Activated effector memory CD4-positive, alpha-beta T cell treated with Interleukin-2 at 50 U/mL for 16 hours (primary cell): ENCODE measurements at places on chromosomes 11 and 22.

GRCh38 chr11:114083391-114084252 lies 24.1 kb downstream of the ZBTB16 start:
- no peak for DNase-seq

- DNase-seq = no peak
Observed at GRCh38 chr22:23415490-23415851, 164.6 kb downstream of the IGLL1 start.

DNA sequence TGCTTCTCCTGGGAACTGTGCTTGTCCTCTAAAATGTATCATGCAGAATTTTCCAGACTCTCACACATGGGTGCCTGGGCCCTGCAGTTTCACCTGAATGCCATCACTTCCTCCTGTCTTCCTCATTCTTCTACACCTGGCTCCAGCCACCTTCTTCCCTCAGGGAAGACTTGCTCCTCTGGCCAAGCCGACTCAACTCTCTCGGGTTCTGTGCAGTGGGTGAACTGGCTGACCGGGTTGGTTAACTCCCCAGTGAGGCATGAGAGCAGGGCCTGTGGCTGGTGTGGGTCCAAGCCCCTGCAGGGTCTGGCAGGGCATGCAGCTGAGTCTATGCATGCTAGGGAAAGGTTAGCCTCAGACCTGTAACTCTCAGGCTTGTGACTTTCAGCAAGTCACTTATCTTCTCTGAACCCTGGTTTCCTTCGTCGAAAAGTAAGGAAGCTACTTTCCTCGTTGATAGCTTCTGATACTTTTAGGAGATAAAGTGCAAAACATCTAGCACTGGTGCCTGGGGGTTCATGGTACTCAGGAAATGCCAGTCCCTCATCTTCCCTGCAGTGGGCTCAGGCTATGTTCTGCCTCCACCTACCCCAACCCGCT lies 11.9 kb downstream of the CD82 start:
- no peak for DNase-seq

- no peak for DNase-seq
Observed at GRCh38 chr11:131624531-131624930, 254.1 kb downstream of the NTM start.

DNA sequence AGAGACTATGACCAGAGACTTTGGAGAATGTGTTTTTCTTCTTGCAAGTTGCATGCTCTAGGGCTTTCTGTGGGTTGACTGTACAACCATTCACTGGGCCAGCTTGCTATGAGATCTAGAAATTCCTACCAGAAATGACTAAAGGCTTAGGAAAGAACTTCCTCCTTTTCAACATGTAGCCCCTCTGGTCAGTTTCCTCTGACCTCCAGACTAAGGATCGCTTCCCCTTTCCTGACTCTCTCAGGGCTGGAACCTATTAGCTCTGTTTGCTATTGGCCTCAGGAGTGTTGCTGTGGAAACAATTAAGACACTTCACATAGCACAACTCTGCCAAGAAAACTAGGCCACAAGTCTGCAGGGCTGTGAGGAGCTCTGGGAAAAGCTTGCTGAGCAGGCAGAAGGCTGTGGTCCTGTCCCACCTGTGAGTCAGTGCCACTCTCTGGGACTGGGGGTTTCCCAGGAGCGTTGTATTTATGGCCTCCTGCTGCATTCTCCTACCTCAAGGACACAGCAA lies 10.7 kb downstream of the CRY2 start:
- DNase-seq = no peak

- peak; percentile 31 for DNase-seq
Observed at GRCh38 chr11:67276781-67277230, 10.5 kb downstream of the GRK2 start.

GRCh38 chr11:97610000-97610399 lies 1220.2 kb downstream of the JRKL start:
- no peak for DNase-seq
